ENCODE measurements at places on chromosomes 2 and 18.

DNA sequence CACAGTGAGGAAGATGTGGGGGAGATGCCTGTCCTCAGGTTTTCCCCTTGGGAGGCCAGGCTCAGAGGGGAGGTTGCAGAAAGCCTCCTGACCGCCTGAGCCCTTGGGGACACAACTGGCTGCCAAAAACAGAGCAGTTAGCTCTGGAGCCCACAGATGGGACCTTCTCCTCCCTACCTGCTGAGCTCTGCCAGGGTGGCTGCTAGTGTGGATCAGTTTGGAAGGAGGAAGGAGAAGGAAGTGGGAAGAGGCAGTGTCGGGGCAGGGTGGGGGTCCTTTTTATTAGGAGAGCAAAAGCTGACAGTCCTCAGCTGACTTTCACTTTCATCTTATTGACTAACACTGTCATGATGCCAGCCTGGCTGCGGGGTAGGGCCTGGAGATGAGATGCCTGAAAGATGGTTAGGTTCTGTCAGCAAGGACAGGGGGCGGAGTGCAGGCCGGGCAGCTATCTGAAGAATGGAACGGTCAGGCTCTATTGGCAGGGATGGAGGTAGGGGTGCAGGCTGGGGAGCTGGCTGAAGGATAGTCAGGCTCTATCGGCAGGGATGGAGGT is 188.5 kb upstream of the HDAC4 start:
- DNase-seq, result no peak

DNA sequence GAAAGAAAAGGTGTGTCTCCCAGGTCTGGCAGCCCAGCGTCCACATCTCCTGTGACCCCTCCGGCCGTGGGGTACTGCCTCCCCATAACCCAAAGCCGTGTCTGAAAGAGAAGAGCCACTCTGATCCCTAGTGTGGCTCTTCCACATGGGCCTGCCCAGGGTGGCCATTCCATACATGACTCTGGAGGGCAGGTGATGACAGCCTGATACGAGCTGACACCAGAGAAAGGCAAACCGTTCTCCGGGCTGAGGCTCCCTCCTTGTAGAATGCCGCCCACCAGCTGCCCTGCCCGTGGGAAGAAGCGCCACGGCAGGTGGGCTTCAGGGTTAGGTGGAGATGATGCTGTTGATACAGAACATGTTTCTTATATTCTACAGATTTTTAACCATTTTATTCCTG is 451.6 kb upstream of the SALL3 start:
- DNase-seq, result no peak

- no peak for DNase-seq
Observed at GRCh38 chr2:141703501-141703900, 427.3 kb downstream of the LRP1B start.

DNA sequence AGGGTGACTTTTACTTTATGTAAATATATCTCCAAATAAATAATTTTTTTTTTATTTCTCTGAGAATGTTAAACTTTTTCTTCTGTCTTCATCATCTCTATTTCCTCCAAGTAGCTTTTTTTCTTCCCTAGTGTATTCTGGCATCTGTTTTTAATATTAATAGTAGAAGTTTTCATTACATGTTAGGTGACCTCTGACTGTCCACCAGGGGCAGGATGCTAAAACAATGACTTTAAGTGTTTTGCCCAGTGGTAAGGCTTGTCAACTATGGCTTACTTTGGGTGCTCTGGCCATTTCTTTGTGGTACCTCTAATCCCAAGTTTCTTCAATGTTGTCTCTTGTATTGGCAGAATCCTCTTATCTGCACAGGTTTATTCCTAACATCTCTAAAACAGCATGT is 127.1 kb downstream of the SRBD1 start:
- DNase-seq, result no peak

- no peak for DNase-seq
Observed at GRCh38 chr2:97935719-97936161, 60.0 kb downstream of the TMEM131 start.

- no peak for DNase-seq
Observed at GRCh38 chr18:63831080-63831788, 56.0 kb downstream of the SERPINB7 start.

DNA sequence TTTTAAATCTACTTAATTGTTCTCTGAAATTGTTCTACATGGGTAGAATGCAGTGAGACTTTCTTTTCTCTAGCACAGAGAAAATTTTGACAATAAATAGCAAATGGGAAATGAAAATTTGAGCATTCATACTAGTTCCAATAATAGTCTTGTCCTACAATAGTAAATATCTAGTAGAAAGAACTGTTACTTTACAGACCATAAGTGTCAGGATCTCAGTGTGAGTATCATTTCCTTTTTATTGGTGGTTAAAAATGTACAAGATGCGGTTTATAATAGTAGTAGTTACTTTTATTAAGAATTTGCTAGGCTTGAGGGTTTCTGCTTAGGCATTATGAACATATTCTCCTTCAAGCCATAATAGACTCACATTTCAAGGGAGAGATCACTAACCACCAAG is 43.2 kb downstream of the KCNE4 start:
- DNase-seq, result no peak

- DNase-seq, result no peak
Observed at GRCh38 chr2:121698318-121698930, 38.3 kb downstream of the NIFK start.

DNA sequence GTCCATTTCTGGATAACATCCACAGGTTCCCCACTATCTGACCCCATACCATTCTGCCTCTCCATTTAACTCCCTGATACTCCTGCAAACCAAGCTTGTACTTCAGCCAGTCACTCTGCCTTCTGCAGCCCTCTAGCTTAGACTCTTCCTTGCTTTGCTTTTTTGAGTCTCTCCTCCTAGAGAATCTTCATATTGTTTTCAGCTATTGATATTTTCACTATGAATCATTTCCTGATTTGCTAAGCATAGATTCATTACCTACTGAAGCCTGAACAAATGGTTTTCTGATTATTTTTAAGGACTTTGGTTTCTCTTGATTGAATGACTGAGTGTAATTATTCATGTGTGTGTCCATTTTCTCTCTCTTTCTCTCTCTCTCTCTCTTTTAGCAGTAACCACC is 2102.3 kb upstream of the CELF4 start:
- DNase-seq, result no peak

GRCh38 chr2:61793389-61793836 is 60.4 kb downstream of the FAM161A start:
- DNase-seq, result no peak

- no peak for DNase-seq
Observed at GRCh38 chr18:49926106-49926745, 112.9 kb upstream of the ACAA2 start.

GRCh38 chr2:109266998-109267854 is 138.2 kb downstream of the SH3RF3 start:
- DNase-seq, result no peak

DNA sequence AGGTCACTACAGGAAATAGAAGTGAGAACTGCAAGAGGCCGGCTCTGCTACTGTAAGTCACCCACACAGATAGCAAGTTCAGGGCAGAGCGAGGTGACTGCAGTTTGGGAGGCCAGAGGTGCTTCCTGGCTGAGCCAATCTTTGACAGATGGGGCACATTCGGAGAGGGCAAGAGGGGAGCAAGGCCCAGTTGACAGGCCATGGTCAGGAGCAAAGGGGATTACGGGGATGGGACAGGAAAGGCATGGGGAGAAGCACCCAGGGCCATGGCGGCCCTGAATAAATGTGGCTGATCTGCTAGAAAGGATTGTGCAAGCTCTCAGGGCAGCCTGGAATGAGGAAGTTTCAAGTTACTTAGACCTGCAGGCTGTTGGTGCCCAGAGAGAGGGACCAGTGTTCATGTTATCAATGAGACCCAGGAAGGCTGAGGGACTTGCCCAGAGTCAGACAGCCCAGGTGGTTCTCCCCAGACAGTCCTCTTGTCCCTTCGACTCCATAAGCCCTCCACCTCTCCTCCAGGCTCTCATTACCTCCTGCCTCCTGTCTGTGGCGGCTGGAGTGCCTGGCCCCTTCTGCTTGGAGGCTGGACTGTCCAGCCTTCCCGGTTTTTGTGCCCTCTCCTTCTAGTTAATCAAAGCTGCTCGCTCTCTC is 123.3 kb downstream of the CTIF start:
- no peak for DNase-seq

DNA sequence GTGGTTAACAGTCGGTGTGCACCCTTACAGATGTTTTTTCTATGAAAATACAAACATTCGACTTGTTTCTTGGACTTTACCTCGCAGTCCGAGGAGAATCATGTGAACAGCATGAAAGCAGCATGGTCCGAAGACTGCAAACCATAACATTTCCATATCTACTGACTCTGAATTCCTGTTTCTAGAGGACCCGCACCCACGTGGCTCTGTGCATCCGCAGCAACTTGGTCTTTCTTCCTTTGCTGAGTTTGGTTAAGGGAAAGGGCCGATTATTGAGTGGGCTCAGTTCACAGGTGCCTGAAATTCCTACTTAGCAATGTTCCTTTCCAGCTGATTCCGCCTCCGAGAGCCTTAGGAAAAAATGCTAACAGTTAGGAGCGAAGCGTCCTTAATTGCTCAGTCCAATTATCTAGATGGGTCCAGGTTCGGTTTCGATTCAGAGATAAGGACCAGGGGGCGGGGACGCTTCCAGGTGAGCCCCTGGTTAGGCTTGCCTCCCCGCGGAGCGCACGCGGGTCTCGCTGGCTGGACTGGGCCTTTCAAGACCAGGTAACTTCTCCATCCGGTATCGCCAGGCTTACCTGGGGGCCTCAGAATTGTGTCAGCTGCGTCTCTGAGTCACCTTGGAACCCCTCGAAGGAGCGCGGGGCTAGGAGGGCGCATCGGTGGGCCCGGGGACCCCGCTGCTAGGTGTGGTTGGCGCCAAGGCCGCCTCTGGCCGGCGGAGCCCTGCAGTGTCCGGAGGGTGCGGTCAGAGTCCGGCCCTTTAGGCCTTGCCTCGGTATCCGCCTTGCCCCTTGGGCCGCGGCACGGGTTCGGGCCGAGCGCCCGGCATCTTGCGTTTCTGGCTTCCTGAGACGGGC is 1.1 kb upstream of the B3GNT2 start:
- no peak for DNase-seq

DNA sequence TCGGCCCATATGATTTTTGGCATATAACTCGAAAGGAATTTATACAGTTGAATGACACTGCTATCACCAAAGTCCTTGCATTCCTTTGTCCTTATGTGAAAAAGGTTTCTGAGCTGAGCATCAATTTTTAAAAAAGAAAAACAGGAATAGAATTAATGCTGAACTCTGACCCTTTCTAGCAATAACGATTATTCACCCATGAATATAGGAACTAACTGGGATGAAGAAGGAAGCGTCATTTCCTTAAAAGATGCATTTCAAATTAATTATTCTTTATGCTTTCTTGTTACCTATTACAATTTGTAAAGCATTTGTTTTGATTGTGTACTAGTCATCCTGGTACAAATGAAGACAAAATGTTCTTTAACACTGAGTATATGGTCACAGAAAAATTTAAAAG is 19.3 kb downstream of the TMEM247 start:
- no peak for DNase-seq

DNA sequence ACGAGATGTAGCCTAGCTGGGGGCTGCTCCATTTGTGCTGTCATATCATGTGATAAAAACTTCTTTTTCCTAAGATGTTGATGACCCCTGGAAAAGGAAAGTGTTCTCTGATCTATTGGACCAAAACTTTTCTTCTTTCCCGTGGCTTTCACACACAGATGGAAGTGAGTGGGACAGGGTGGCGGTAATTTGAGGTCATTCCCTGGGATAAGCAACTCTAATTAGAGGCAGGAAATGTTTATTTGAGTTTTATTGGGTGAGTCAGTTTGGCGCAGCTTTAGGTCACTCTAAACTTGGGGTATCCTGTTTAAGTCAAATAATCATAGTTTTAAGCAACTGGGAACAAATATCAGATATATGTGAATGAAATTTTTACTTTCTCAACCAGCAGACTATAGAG is 221.0 kb upstream of the EPAS1 start:
- no peak for DNase-seq

DNA sequence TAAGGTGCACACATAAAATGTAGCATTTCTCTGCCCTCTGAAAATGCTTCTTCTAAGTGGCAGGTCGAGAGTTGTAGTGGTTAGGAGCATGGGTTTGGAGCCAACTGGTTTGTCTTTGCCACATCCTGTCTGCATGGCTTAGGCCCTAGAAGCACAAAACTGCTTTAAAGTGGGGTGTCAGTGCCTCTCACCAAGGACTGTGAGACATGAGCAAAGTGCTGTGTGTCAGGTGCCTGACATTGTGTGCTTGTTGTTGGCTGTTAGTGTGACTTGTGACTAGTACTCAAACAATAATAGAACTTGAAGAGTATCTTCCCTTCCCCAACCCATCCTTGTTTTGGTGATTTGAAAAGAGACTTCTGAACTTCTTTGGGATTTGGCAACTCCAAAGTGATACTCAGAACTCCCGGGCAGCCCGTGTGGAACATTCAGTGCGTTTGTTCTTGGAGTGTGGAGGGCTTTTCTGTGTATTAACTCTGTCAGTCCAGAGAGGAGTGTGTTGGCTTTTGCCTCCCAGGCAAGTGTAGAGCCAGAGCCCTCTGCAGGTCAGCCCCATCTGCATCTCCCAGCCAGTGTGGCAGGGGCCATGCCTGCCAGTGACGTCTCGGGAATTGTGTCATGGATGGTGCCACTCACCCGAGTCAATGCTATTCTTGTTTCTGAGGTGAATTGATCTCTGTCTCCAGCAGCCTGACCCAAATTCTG is 5.0 kb downstream of the MGAT5 start:
- no peak for DNase-seq

GRCh38 chr18:63617049-63617914 is 26.8 kb downstream of the SERPINB4 start:
- peak; percentile 46 for DNase-seq

- DNase-seq, result no peak
Observed at GRCh38 chr2:18578033-18578432, 11.3 kb downstream of the NT5C1B start.

- no peak for DNase-seq
Observed at GRCh38 chr2:104538077-104538476, 315.8 kb upstream of the POU3F3 start.

DNA sequence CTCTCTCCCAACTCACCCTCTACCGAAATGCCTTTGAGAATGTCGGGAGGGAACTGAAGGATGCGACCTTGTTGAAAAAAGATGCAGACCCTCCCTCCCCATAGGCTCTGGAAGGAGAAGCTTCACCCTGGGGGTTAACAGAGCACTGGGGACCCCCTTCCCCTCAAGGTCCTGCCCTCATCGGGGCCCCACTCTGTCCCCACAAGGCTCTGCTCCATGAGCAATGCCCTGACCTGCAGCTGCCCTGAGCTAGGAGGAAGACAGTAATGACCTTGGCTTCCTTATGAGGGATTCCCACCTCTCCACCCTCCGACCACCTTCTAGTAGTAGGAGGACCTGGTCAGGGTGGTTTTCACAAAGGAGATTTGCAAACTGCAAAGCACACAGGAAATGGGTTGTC is 44.4 kb upstream of the HPCAL1 start:
- no peak for DNase-seq

DNA sequence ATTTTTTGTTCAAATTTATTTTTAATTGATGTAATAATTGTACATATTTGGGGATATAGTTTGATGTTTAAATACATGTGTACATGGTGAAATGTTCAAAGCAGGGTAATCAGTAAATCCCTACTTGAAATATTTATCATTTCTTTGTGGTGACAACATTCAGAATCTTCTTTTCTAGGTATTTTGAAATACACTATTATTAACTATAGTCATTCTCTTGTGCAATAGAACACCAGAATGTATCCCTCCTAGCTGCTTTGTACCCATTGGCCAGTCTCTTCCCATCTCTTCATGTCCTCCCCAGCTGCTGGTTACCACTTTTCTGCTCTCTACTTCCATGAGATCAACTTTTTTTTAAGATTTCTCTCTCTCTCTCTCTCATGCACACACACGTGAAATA is 126.5 kb downstream of the ZNF407 start:
- no peak for DNase-seq

Data from NCI-H1930 (cell line).